ENCODE measurements at places on chromosomes 12 and 14.

- DNase-seq: no peak
These were observed at the start of gene SERPINA4 for GRCh38 chr14:94560751-94561655. TSS of gene SERPINA4 (plus strand) at chr14:94561442. CDS start at chr14:94563483, 2,041 bp downstream.

DNA sequence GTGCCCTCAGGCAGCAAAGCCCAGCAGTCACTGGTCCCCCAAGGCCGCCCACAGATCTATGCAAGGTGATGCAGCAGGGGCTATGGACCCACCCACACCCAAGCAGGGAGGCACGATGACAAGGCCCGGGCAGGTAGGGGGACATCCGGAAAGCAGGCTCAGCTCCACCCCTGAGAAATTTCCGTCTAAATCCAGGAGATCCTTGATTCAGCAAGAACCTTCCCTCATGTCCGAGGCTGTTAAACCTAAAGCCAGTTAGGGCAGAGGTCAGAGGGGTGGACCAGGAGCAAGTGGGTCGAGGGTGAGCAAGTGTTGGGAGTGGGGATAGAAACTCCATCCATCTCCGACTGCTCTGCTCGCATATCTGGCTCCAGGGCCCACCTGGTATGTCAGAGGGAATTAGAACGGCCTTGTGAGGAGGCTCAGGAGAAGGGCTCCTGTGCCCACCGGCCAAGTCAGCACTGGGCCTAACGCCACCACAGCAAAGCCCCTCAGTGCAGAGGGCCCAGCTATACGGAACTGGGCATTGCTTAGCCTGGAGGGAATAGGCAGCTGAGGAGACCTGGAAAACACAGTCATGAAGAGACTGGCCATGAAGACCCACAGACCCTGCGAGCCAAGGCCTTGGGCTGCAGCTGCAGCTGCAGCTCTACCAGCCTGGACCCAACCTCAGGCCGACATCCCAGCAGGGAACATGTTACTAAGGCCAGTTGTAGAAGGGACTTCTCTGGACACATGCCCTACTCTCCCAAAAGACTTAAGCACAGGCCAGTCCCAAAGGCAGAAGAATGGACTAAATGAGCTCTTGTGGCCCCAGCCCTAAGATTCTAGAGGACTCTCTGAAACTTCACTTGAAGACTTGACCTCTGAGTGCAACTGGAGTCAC lies 34.3 kb downstream of the DAD1 start:
- no peak for DNase-seq

DNA sequence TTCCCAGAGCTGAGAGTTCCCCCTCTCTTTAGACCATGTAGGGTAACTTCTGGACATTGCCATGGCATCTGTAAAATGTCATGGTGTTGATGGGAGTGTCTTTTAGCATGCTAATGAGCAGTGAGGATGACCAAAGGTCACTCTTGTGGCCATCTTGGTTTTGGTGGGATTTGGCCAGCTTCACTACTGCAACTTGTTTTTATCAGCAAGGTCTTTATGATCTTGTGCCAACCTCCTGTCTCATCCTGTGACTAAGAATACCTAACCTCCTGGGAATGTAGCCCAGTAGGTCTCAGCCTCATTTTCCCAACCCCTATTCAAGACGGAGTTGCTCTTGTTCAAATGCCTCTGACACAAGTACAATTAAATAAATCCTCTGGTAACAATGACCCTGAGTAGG lies 244.4 kb downstream of the NEDD1 start:
- no peak for DNase-seq

DNA sequence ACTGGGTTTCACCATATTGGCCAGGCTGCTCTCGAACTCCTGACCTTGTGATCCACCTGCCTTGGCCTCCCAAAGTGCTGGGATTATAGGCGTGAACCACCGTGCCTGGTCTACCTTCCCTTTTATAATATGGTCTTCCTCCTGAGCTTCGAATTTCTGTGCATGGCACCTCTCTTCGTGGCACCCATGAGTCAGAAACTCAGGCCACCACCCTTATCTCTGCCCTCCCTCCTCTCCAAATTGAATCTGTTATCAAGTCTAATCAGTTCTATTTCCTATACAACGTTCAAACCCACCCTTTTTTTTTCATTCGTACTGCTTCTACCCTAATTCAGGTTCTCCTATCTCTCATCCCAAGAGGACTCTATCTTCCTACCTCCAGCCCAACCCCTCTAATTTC lies 5.0 kb upstream of the TINF2 start:
- no peak for DNase-seq

DNA sequence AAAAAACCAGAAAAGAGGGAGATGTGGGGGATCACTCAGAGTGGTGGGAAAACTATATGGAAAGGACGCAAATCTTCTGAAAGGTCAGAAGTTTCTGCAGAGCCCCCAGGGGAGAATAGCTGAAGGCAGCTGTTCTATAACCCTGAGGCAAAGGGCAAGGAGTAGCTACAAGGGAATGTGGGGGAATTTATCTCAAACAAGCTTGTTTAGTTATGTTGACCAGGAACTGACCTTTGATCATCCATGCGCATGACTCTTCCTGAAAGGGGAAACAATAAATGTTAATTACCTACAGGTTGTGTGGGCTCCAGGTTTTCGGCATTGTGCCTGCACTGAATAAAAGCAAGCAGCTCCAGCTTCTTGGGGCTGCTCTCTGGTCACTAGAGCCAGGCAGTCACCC lies 968.5 kb downstream of the AACS start:
- DNase-seq: no peak

DNA sequence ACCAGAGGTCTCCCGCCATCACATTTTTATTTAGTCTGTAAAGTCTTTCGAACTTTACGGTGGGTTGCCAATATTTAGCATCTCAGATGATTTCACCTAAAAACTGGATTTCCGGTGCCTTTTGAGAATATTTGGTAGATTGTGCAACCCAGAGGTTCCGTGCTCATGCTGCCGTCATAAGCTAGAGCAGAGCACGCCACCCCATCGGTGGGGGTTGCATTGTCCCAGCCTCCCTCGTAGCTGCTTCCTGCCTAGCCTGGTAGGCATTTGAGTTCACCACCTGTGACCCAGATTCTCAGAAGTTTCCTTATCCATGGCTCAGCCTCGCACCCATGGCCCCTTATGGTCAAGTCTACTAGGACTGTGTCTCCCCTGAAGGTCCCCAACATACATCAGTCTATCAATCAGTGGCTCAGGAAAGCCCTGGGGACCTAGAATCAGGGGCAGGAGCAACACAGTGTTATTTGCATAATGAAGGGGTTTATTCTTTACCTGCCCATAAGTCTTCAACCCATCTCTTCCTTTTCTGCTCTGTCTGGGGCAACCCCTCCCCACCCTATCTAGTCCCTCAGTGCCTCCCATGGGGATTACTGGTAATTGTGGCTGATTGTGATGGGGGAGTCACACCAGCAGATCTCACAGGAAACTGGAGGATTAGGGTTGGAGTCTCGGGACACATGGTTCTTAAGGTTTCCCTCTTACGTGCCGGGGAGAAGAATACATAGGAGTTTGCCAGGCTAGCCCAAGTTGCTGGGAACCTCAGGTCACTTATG lies 152.3 kb downstream of the PHETA1 start:
- no peak for DNase-seq

DNA sequence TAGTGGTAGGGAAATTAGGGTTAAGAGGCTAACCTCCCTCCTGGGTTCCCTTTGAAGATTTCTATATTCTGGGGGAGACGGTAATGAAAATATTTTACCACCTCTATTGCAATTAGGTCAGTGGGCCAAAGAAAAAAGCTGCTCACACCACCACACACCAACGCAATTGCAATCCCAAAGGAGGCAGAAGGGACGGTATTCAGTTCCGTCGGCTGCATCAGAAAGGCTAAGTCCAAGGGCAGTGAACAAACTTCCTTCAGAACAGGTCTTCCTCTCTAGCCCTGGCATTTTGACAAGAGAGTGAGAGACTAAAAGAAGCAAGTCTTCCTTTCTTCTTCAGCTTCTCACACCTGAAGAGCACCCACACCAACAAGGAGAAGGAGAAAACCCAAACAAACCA lies 51.2 kb downstream of the OTX2 start:
- DNase-seq: no peak

- no peak for DNase-seq
These were observed 377.9 kb upstream of the KITLG start for GRCh38 chr12:88958153-88958552.

DNA sequence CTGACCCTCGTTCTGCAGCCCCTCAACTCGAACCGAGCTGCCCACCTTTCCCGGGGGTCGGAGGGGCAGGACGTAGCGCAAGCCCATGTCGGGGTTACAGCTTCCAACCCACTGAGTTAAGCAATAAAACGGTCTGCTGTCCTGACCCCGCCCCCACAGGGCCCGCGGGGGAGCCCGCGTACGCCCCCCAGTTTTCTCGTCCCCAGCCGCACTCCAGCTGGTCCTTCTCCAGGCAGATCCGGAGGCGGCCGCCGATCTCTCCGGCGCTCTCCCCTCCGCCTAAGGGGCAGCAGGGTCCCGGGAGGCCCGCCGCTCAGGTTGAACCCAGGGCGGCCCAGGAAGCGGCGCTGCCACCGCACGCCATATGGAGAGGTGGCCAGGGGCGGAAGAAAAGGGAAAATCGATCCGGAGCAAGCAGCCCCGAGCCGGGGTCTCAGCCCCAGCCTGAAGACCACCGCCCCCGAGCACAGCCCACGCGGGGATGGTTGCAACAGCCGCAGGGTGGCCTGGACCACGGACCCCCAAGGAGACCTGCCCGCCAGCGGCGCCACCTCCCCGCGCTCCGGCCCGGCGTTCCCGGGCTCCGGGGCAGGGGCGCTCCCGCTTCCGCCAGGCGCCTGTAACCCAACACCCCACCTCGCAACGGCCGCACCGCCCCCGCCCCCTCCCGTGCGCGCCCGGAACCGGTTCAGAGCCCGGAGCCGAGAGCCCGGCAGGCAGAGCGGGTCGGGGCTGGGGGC lies 760 bp downstream of the ACTN1 start:
- peak; percentile 46 for DNase-seq

DNA sequence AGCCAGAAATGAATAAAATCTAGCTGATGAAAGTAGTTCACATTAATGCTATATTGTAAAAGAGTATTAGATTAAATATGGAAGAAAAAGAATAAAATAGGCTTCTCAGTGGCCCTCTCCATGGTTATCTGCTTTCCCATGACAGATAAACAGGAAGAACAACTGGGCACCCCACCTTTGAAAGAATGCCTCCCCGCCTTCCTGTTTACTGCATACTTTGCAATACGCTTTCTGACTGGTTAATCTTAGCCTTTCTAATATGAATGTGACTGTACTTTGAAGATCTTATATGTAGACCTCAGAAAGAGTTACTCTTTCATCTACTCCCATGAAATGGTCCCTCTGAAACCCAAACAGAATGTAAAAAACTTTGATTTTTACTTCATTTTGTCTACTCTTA lies 34.1 kb upstream of the DAAM1 start:
- no peak for DNase-seq

DNA sequence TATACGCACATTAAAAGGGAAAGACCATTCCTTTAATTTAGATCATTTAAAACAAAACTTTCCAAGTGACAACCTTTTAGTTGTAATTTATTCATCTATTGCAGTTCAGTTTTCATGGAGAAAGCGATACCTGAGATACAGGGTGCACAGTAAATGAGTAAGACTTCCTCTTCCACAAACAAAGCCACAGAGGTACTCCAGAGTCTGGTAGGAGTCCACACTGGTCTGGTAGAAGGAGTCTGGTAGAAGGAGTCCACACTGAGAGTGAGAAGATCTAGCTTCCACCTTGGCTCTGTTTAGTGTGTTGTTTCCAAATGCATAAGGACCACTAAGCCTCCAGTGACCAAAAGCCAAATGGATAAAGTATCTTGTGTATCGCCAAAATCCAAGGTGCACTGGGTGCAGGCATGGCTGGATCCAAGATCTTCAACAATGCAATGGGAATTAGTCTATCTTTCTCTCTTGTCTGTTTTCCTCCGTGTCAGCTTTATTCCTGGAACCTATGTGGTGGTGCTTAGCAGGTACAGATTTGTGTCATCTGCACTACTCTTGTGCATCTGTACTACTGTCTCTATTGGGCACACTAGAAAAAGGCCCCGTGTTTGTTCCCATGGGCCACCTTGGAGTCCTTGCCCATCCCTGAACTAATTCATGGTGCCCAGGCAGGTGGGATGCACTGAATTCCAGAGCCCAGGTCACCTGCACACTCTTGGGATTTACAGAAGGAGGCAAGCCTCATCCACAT lies 331.1 kb downstream of the BCL11B start:
- DNase-seq: no peak

- no peak for DNase-seq
These were observed 36.4 kb downstream of the GNS start for GRCh38 chr12:64722835-64723234.

DNA sequence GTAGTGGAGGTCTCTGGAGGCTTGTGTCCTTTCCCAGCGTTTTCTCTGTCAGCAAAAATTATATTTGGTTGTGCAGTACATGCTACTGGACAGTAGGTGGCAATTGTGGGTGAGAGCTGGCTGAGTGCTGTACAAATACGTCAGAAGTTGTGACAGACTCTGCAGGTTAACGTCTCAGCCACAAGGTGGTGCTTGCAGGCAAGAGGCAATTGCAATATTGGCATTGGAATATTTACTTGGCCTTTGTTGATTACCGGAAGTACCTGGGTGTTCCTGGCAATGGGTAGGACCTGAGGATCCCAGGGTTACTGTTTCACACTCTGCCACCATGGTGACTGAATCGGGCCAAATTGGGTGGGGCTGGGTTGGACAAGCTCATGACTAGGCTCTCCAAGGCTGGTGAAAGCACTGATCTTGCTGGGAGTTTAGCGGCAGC lies 333.9 kb upstream of the LMO3 start:
- no peak for DNase-seq

DNA sequence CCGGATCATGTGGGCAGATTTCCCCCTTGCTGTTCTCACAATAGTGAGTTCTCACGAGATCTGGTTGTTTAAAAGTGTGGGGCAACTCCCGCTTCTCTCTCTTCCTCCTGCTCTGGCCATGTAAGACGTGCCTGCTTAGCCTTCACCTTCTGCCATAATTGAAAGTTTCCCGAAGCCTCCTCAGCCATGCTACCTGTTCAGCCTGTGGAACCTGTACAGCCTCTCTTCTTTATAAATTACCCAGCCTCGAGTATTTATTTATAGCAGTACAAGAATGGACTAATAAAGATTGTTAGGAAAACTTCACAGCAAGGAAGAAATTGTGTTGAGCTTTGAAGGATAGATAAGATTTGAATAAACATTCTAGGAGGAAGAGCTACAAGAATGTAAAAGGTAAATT lies 52.1 kb downstream of the KDM5A start:
- no peak for DNase-seq

- DNase-seq: no peak
These were observed 620 bp downstream of the MMP17 start for GRCh38 chr12:131828671-131829355.

DNA sequence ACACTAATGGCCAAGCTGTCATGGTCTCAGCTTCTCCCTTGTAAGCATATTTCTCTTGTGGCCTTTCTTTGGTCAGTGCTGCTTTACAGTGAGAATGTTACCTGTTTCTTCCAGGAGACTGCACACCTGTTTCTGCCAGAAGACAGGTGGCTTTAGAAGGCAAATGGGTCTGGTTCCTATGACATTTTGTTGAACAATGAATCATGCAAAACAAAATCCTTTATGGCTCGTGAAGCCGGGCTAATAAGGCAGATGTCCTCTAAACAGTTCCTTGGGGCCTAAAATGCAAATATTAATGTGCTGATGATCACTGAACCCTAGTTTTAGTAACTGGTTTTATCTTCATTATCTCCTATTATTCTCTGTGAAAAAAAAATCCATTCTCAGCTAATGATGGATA lies 927.6 kb downstream of the GALC start:
- no peak for DNase-seq

GRCh38 chr12:65462484-65462883 lies 184.0 kb downstream of the MSRB3 start:
- no peak for DNase-seq

GRCh38 chr12:106171117-106171750 lies 32.5 kb upstream of the NUAK1 start:
- no peak for DNase-seq

Measured in activated naive CD4-positive, alpha-beta T cell (primary cell).